ENCODE measurements at places on chromosomes 2 and 18.
A peak's percentile ranks its signal among the peaks of the same experiment; 100 is the strongest.

GRCh38 chr18:39487932-39488331, 1922.3 kb upstream of the CELF4 start:
- DNase-seq: no peak

DNA sequence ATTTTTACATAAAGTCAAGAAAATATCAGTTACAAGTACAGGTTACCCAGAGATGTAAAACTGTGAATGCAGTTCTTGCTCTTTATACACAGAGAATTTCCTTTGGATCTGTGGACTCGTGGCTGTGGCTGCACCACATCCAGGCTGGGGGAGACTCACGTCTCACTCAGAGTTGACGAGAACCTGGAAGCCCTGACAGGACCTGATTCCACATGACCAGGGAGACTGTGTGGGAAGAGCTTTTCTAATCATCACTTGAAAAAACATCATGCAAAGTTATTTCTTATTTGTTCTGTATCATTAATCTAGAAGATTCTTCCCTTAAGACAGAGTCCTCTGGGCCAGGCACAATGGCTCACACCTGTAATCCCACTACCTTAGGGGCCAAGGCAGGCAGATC, 1159.0 kb downstream of the RPIA start:
- no peak for DNase-seq

DNA sequence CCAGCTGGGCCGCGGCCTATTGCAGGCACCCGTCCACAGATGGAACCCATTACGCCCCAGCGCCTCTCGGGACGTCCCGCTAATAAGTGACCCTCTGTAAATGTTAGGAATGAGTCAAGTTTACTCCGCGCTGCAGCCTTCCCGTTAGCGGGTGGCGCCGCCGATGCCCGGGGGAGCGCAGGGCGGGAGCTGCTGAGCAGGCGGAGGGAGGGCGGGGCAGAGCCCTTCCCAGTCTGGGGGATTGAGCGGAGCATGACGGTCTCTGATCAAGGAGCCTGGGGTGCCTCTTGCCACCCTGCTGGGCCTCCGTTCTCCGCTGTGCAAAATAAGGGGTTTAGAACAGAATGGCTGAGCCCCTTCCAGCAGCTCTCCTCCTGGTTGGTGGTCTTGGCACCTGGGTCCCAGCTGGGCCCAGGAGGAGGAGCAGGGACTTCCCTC, 10.5 kb downstream of the CROCC2 start:
- peak; percentile 76 for DNase-seq

DNA sequence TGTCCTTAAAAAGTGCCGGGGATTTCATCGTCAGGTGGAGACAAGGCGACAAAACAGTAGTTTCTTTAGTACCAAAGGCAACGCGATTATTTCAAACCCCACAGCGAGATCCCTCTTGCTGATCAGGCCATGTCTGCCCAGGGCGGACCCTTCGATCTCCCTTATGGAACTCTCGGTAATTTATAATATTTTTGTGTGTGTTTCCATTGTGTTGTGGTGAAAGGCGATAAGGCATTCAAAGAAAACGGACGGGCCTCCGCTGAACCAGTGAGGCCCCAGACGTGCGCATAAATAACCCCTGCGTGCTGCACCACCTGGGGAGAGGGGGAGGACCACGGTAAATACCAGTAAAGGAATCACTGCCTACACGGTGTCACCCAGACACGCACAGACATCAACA, 1.4 kb upstream of the GAD1 start:
- no peak for DNase-seq

- no peak for DNase-seq
These were observed 6.8 kb downstream of the ESCO1 start for GRCh38 chr18:21593540-21594257.

- no peak for DNase-seq
These were observed 669.4 kb upstream of the PKDCC start for GRCh38 chr2:41378420-41378819.

GRCh38 chr2:28895189-28895893, 874 bp downstream of the WDR43 start:
- no peak for DNase-seq

- DNase-seq: no peak
These were observed 27.6 kb downstream of the DSC1 start for GRCh38 chr18:31134988-31135529.

- no peak for DNase-seq
These were observed 39.8 kb downstream of the PIAS2 start for GRCh38 chr18:46877329-46877987.

- no peak for DNase-seq
These were observed 1.0 kb downstream of the ZCCHC2 start for GRCh38 chr18:62523631-62524439.

DNA sequence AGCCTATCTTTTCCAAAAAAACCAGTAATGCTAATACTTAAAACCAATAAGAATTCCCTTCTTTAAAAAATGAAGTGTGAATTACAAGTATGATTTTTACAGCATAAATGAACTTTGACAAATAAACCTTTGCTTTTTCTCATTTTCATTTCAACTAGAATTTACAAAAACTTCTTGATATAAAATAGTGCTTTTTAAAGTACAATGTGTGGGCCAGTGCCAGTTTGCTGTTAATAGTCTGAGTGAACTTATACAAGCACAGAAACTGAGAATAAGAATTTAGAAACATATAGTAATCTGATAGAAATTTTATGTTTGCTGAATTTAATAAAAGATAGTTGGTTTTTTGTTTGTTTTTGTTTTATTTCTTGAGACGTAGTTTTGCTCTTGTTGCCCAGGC, 43.7 kb upstream of the CHRNA1 start:
- DNase-seq: no peak

DNA sequence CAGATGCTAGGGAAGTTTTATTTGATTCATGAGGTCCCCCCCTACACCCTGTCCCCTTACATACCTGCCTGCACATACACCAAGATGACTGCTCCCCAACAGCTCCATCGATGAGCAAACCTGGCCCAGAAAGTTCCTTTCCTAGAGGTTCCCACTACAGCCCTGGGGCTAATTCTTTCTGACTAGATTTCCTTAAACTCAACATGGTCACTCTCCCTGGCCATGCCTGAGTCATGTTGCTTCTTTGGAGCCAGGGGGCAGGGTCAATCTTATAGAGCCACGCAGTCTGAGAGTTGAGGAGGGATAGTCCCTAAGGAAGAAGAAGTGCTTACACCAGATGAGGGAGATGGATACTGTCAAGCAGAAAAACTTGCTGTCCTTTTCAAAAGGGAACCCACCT, 67.7 kb upstream of the GLI2 start:
- DNase-seq: no peak

DNA sequence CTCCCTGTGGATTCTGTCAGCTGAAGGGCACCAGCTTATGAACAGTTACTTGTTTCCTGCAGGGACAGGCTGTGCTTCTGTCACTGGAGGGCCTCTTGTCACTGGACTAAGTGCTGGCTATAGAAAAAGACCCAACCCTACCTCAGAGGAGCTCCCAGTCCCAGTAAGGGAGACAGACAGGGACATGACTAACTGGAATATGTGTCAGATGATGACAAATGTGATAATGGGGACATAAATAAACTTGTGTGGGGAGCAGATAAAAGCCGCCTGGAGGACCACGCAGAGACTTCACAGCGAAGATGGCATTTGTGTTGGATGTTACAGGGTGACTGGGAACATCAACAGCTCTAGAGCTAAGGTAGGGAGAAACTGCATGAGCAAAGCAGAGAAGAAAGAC, 95.0 kb downstream of the MAPRE2 start:
- DNase-seq: no peak

- DNase-seq: peak; percentile 21
These were observed 7.8 kb upstream of the SERPINB2 start for GRCh38 chr18:63879709-63880108.

GRCh38 chr2:149023091-149023490, 15.4 kb upstream of the LYPD6B start:
- no peak for DNase-seq

GRCh38 chr18:56851774-56852173, 200.6 kb downstream of the WDR7 start:
- no peak for DNase-seq

GRCh38 chr18:2978661-2979106, 34.3 kb downstream of the LPIN2 start:
- no peak for DNase-seq

- no peak for DNase-seq
These were observed 93.0 kb upstream of the MYO3B start for GRCh38 chr2:170084820-170085491.

- no peak for DNase-seq
These were observed at the start of gene HOXD8 for GRCh38 chr2:176128982-176129796. TSS of gene HOXD8 (plus strand) at chr2:176129705. CDS start at chr2:176130367, 662 bp downstream.

GRCh38 chr2:172639823-172640222, 83.9 kb downstream of the PDK1 start:
- DNase-seq: no peak

DNA sequence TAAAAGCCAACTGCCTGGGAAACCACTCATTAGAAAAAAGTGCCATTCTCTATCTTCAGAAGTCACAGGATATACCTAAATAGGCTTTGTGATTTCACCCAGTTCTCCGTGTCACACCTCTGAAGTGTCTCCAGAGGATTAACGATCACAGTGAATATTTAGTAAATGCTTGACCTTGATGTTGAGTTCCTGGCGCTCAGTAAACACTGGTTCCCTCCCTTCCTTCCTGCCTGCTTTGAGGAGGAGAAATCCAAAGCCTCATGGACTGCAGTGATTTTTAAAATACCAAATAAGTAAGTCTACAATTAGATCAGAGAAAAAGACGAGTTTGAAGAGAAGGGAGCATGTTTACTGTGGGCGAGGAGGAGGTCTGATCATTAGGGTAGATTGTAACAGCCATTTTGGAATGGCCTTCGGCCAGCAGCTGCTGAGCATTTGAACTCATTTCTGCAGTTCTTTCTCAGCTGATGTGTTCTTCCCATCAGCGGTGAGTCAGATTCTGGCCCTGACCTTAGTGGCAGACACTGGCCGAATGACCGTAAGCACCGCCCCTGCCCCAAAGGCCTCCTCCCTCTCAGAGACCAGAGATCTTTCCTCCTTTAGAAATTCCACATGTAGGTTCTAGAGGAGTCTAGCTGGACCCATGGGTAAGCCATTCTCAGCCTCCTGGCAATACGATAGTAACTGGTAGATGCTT, 62.1 kb upstream of the SLC16A14 start:
- no peak for DNase-seq

GRCh38 chr2:182186132-182186735, 200.6 kb downstream of the PPP1R1C start:
- peak; percentile 29 for DNase-seq

GRCh38 chr2:217875138-217875537, 127.7 kb downstream of the TNS1 start:
- no peak for DNase-seq

GRCh38 chr18:34501553-34501952, 208.5 kb upstream of the DTNA start:
- DNase-seq: no peak

GRCh38 chr2:78928502-78928901, 97.0 kb upstream of the REG3G start:
- no peak for DNase-seq

- DNase-seq: no peak
These were observed 43.6 kb downstream of the L3MBTL4 start for GRCh38 chr18:6370886-6371635.

- DNase-seq: no peak
These were observed 64.7 kb downstream of the TEX51 start for GRCh38 chr2:126963390-126963789.

DNA sequence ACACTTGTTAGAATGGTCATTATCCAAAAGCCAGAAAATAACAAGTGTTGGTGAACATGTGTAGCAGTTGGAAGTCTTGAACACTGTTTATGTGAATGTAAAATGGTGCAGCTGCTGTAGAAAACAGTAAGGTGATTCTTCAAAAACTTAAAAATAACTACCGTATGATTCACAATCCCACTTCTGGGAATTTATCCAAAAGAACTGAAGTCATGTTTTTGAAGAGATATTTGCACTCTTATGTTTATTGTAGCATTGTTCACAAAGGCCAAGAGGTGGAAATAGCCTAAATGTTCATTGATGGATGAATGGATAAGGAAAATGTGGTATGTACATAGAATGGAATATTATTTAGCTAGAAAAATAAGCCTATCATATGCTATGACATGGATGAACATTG, 6.3 kb upstream of the SPP2 start:
- peak; percentile 16 for DNase-seq

DNA sequence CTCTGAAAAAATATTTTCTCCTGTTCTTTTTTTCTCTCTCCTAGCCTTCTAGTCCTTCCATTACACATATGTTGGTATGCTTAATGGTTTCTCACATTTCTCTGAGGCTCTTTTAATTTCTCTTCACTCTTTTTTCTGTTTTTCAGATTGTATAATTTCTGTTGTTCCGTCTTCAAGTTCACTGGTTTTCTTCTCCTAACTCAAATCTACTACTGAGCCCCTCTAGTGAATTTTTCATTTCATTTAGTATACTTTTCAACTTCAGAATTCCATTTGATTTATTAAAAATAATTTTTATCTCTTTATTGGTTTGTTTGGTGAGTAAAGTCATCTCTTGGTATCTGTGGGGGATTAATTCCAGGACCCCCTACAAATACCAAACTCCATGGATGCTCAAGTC, 19.8 kb downstream of the C2orf49 start:
- DNase-seq: no peak

- DNase-seq: no peak
These were observed 13.3 kb upstream of the CCDC85A start for GRCh38 chr2:56170504-56170903.

GRCh38 chr2:46051085-46051484, 246.1 kb upstream of the EPAS1 start:
- no peak for DNase-seq

DNA sequence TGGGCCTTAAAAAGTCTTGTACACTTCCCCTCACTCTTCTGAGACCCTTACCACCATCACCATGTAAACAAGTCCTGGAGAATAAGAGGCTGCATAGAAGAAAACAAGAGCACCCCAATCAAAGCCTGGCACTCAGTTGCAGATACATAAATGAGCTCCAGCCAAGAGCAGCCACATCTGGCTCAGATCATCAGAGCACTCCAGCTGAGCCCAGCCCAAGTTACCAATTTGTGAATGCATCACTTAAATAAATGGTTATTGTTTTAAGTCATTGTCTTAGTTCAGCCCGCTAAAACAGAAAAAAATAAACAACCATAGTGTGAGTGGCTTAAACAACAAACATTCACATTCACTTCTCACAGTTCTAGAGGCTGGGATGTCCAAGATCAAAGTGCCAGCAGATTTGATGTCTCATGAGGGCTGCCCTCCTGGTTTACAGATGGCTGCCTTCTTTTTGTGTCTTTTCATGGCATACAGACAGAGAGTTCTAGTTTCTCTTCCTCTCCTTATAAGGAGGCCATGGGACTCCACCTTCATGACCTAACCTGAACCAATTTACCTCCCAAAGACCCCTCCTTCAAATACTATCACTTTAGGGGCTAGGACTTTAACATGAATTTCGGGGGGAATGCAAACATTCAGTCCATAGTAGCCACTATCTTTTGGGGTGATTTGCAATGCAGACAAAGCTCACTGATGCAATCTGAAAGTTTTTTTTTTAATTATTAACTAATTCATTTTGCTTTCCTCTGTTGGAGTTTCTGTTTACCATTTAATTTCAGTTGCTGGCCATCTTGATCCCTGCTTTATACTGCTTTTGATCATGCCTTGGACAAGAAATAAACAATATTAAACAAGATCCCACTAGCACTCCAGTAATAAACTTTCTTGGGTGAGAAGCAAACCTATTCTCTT, 187.5 kb upstream of the ACVR2A start:
- DNase-seq: no peak

- no peak for DNase-seq
These were observed 705 bp downstream of the EFR3B start for GRCh38 chr2:25042321-25043240.

GRCh38 chr2:234286956-234287355, 209.9 kb downstream of the ARL4C start:
- no peak for DNase-seq
